ENCODE measurements at places on chromosomes 3 and 15.

GRCh38 chr3:12999147-13000140 is 73.8 kb downstream of the IQSEC1 start:
- DNase-seq, result no peak

DNA sequence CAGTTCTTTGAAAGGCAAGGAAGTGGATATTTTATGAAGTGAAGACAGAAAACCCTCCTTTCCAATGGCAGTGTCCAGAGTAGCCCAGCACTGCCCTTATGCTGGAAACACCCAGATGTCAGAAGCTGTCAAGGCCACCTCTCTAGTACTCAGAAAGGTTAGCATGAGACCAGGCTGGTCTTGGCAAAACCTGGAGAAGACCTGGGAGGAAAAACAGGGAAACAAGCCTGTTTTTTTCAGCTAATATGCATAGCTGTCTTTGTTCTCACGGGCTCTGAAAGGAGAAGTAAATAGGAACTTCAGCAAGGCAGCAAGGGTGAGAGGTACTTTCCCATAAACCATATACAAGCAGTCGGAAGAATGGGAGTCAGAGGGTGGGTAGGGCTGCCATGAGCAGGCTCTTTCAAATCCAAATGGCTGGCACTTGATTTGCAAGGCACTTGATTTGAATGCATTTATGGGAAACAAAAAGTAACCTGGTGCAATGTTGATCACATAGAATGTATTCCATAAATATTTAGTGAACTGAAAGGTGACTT is 55.8 kb downstream of the HEG1 start:
- no peak for DNase-seq

- DNase-seq, result peak; percentile 62
Measured at GRCh38 chr15:38696109-38696727, 131.6 kb upstream of the RASGRP1 start.

DNA sequence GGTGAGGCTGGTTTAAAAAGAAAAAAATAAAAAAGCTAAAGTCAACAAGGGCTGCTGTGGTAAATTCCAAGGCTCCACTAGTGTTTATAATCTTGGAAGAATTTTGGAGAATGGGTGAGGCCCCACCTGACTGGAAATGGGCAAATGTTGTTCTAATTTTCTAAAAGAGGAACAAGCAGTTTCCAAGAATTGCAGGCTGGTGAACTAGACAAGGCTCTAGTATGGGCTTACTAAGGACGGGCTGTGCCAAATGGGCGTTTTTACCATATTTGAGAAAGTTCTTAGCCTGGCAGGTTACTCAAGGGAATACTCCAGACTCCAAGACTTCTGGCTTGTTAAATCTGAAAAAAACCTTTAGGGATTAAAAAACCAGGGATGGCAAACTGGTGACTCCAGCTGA is 67.0 kb upstream of the ABHD2 start:
- no peak for DNase-seq

Data from activated CD8-positive, alpha-beta memory T cell treated with anti-CD3 and anti-CD28 coated beads for 4 hours (primary cell).